Renal cortex interstitium (tissue), 15 donors: ENCODE measurements at places on chromosomes 1 and 21. TPM values are rescaled to one million over a fixed set of nuclear protein-coding genes. Genes with fewer than 3 reads are reported as not detected.

CRYBG2 gene
- 1.4 TPM for polyA plus RNA-seq

ATP1A4 gene
- 0.11 TPM for polyA plus RNA-seq

REN gene
- polyA plus RNA-seq: 81.4 TPM

SH3BGR gene
- polyA plus RNA-seq: 2.9 TPM

- DNase-seq: no peak
These were observed 1327.9 kb downstream of the BRINP3 start for GRCh38 chr1:189149547-189150375.

DNA sequence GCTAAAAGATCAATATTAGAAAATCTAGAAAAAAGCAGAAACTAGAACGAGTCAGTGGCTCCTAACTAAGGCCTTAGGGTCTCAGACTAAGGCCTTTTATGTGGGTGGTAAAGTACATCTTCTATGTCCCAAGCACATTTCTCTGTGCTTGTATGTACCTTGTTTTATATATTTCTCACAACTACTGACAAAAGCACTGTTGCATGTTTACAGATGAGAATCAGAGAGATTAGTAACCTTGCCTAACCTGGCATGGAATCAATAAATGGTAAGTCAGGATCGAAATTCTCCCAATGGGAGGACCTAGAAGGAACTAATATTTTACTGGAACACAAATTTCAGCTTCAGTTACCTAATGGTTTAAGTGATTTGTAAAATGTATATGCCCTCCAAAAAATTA is 160.9 kb downstream of the FGGY start:
- no peak for DNase-seq

DNA sequence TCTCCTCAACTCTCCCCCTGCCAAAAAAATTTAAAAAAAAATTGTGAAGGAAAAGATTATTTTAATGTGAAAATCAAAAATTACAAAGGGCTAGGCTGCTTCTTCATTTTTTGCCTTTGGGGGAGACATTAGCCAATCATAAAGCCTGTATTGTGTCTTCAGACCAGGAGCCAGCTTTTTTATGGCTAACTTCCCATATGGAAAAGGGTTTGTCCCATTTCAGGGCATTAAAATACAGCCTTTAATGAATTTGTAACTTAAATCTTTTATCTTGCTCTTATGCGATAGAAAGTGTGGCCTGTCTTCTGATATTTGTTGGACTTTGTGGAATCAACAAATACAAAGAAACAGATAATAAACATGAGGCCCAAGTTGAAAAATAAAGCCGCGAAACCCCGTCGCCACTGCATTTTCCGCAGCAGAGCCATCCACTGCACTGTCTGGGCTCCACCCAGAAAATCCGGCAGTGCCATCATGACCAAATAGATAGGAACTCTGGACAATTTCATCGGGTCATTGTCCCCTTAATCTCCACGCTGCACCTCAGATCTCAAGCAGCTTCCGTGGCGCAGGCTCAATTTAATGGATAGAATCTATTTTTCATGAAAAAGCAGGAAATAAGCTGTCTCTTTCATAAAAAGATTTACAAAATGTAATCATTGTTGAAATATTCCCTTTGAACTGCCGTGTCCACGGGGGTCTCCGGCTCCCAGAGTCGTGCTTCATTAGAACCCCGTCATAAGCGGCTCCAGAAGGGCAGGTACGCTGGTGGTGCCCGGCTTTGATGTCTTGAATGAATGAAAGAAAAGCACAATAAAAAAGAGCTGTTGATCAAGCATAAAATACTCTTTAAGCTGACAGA is 277.6 kb downstream of the TM2D1 start:
- DNase-seq: no peak

GRCh38 chr1:92882819-92883218 is 51.0 kb downstream of the RPL5 start:
- no peak for DNase-seq

- no peak for DNase-seq
These were observed 2.4 kb downstream of the DNAJC6 start for GRCh38 chr1:65311760-65312159.
